ENCODE measurements at places on chromosomes 12 and 14.

DNA sequence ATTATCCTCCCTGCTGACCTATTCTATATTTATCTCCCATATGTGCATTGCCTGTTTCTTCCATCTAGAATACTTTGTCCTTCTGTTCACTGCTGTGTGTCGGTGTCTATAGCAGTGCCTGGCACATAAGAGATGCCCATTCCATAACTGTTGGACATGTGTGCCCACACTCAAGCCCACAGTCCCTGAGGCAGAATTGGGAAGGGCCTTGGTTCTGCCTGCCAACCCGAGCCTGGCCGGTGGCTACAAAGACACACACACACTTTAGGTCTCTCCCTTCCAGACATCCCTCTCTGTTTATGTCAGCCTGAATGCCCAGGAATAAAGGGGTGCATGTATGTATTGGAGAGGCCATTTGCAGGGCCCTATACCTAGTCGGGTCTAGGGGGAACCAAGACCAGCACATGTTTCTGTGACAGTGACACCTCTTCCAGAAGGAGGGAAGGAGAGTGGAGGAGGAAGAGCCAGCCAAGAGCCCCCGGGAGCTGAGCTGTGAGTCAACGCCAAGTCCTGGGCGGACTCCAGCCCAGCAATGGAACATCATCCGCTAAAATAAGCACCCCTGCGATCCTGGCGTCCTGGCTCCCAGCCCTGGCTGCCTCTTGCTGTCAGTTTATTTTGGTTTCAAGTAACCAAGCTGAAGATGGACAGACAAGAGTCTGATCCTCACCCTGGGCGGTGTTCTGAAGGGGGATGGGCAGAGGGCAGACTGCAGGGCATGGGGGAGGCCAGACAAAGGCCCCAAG lies 4.3 kb upstream of the ASB2 start:
- peak; percentile 98 for DNase-seq

DNA sequence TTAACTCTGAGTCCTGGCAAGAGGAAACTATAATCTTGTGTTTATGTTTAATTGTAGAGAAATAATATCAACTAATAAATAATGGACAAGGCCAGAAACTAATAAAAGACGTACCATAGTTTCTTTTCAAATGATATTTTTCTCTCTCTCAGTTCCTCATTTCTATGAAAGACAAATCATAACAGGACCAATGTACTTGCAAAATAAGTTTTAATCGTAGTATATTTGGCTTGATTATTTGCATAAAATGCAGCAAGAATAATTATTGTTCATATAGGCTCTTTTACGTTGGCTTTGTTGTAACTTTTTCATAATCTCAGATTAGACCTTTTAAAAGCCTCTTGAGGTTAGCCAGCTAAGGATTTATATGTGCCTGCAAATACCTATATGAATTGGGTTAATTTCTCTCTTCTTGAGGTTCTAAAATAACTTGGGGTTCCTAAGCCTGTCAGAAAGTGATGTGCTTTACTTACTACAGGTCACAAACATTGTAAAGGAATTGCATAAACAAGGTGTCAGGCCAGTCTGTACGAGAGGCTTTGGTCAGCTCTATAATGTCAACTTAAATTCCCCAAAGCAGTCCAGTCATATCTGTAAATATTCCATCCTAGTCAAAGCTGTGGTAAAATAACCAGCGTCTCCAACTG lies 152.8 kb upstream of the PTPRQ start:
- no peak for DNase-seq

DNA sequence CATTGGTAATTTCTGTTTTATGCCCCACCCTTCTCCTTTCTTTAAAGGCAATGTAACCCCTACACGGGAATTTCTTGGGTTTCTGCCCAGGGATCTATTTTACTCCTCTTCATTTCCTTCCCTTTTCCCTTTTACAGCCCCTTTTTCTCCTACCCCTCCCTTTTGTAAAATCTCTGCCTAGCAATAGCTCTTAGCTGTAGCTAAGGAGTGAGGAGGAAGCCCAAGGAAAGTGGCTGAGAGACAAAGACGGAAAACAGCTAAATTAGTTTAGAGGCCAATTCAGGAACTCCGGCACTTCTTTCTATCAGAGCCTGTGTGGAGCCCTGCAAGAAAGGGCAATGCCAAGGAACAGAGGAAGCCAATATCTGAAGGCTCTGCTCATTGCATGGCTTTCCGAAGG lies 40.3 kb downstream of the SOCS2 start:
- no peak for DNase-seq

DNA sequence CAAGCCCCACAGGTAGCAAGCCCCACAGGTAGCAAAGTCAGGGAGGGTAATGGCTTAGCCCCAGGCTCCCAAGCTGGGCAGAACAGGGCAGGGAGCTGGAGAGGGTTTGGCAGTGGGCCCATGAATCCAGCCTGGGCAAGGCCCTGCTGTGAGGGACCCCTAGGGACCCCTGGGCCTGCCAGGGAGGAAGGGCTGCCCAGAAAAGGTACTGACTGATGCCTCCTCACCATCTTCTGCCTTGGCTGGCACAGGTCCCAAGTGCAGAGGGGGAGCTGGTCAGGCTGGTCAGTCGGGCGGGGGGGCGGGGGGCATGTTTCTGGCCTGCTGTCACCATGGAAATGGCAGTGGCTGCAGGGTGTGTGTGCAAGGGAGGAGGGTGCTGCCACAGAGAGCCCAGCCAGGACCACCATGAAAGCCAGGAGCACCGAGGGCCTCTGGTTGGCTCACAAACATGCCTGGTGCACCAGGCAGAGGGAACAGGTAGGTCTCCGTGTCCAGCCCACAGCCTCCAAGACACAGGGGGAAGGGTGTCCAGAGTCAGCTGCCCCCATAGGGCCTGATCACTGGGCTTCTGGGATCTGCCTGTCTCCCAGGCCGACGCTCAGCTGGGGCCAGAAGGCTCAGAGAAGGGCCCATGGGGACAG lies 1.5 kb upstream of the CRIP2 start:
- DNase-seq: peak; percentile 94

GRCh38 chr12:130838284-130838950 lies 633 bp downstream of the STX2 start:
- DNase-seq: no peak

DNA sequence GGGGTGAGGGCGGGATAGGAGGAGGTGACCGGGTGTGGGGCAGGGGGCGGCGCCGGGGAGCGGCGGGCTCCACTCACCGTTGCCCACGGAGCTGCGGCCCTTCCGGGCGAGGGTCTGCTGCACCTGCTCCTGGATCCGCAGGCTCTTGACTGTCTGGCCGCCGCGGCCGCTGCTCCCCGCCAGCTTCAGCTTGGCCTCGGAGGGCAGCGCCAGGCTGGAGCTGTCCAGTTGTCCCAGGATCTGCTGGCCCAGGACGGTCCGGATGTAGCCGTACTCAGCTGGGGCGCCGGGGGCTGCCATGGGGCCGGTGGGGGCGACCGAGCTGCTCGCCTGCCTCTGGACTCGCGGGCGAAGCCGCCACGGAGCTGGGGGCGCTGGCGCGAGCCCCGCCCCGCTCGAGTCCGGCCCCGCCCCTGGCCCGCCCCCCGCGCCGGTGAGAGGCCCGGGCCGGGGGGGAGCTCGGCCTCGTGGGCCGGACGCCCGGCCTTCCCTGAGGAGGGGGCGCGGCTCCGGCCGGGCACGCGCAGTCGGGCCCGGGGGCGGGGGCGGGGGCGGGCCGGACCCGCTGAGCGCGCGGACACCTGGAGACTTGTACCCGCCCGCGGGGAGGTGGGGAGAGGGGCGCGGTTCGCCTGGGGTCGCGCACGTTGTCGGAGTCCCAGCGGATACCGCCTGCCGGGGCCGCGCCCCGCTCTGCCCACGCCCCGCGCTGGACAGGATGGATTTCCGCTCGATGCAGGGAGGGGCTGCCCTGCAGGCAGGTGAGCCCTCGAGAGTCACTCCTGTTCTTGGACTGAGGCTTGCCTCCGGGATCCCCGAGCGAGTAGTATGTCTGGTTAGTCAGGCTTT lies at the start of gene PKP2:
TSS of gene PKP2 (minus strand) at position 346 of the 849 bp plus-strand sequence. CDS start at position 300, 46 bp downstream.
- DNase-seq: peak; percentile 62

- no peak for DNase-seq
Measured at GRCh38 chr14:53619691-53620231, 336.9 kb downstream of the BMP4 start.

- DNase-seq: no peak
Measured at GRCh38 chr14:62378057-62378456, 615.8 kb downstream of the SNAPC1 start.

DNA sequence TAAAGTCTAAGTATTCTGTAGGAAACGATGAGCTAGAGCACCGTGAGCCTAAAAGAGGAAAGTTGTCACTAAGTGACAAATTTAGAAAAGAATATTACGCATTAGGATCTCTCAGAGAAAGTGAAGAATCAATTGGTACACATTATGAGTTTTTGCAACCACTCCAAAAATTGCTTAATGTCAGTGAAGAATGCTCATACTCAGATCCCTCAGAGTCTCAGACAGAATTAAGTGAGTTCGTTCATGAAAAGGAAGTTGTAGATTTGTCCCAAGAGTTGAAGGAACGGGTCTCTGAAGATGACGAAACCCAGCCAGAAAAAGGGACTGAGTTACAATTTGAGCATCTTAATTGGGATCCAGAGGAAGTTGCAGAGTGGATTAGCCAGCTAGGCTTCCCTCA lies 1.5 kb downstream of the SAMD15 start:
- DNase-seq: peak; percentile 35
